Transverse colon (tissue), 4 donors: ENCODE measurements at places on chromosomes 2 and 18. TPM values are rescaled to one million over a fixed set of nuclear protein-coding genes. Genes with fewer than 3 reads are reported as not detected.

DNA sequence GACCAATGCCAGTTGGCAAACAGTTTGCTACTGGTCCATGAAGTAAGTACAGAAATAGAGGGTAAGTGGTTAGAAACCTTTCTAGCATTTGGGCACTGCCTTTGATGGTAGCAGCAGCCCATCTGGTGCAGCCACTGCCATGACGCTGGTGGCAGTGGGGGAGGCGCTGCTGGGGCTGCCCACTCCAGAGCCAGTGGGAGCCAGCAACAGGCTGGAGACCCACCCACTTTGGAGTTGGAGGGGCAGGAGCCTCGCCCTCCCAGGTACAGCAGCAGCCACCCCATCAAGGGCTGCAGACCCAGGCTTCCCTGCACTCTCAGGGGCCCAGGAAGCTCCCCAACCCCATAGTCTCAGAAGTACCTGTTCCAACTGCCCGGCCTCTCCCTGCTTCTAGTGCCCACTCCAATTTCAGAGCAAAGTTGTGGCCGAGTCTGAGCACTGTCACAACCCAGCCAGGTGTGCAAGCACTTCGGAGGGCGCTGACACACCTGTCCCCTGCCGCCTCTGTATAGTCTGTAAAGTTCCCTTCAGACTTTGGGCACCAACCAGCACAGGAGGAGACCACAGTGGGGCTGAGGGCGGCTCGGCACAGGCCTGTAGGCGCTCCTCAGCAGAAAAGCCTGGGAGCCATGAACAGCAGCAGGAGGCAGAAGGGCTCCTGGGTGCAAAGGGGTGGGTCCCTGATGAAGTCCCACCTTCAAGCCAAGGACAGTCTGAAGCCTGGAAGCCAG lies 125.6 kb upstream of the CCDC150 start:
- no peaks in the 10 kb centered on the region for H3K27me3 ChIP-seq
- H3K27ac ChIP-seq: no peak overlapping the region
- no peaks in the 10 kb centered on the region for H3K4me1 ChIP-seq
- no peak overlapping the region for H3K4me3 ChIP-seq

GRCh38 chr2:100581277-100581612 lies 18.5 kb downstream of the PDCL3 start:
- no peaks in the 10 kb centered on the region for H3K4me1 ChIP-seq
- H3K27ac ChIP-seq: peak overlapping the region; percentile 68
- no peak for DNase-seq
- H3K27me3 ChIP-seq: no peaks in the 10 kb centered on the region
- no peak overlapping the region for H3K4me3 ChIP-seq
- no peaks in the 10 kb centered on the region for H3K36me3 ChIP-seq

DNA sequence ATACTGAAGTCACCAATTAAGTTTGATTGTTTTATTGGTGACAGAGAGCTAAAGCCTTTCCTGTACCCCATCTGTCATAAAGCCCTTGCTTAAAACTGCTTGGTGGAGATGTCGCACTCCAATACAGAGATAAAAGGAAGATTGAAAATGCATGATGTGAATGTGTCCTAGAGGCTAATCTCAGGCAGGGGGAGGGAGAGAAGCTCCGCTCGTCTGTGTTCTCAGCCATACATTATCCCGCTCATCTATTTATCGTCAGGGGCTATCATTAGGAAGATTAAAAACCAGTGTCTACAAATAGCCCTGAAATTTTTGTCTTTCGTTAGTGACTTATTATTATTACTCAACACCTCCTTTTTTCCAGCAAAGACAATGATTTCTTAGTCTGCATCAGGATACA lies 110.3 kb downstream of the CMPK2 start:
- no peak overlapping the region for H3K27ac ChIP-seq
- no peaks in the 10 kb centered on the region for H3K36me3 ChIP-seq
- H3K4me3 ChIP-seq: no peak overlapping the region
- no peaks in the 10 kb centered on the region for H3K4me1 ChIP-seq
- no peak for DNase-seq

- peaks cover 23% of the 10 kb centered on the region for H3K4me1 ChIP-seq
- no peak for DNase-seq
Observed at GRCh38 chr18:36675542-36675941, 153.3 kb downstream of the TPGS2 start.

GRCh38 chr2:114113518-114113917 lies 223.6 kb downstream of the ACTR3 start:
- H3K4me1 ChIP-seq: no peaks in the 10 kb centered on the region
- H3K27me3 ChIP-seq: no peaks in the 10 kb centered on the region
- no peak overlapping the region for H3K27ac ChIP-seq
- H3K4me3 ChIP-seq: no peak overlapping the region
- DNase-seq: no peak

DNA sequence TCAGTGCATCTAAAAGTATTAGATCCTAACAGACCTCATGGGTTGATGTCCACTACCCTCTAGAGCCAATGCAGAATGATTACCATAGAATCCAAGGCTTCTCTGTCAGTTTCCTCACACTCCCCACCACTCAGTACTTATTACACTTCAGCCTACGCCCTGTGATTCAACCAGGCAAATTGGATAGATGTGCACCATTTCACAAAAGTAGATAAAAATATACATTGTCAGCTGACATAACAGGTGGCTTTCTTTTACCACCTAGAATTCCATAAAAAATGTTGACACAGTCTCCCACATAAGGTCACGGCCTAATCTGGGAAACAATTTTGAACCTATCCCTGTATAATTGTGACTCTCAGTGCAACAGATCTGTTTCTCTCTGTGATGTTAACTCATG lies 144.9 kb downstream of the CERS6 start:
- H3K27ac ChIP-seq: no peak overlapping the region
- H3K4me1 ChIP-seq: peaks cover 12% of the 10 kb centered on the region
- H3K36me3 ChIP-seq: no peaks in the 10 kb centered on the region
- H3K4me3 ChIP-seq: no peak overlapping the region
- DNase-seq: no peak

DNA sequence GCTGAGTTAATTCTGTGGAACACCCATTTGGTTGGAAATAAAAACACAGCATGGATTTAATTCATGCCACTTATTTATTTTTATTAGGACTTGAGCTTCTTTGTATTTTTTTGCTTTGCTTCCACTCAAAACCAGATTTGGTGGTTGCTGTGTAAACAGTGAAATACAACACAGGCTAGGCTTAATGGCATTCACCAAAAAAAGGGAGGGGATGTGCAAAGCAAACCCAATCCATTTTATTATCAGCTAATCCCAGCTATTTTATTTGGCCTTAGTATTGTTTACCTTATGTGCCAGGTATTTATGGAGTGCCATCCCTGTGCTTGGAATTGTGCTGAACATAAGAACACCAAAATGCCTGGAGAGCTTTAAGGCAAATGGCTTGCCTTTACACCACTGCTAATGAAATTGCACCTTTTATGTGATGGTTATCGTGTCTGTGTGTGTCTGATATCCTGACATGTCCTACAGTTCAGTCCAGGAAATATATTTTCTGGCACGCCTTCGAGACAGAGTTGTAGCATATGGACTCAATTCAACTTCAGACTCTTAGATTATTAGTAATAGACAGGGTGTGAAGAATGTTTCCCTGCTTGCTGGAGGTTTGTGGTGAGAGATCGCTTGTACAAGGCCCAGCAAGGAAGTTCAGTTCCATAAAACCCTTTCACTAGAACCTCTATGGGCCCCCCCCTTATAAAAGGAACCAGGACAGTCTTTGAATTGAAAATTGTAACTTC lies 99.6 kb downstream of the PRPF40A start:
- no peak for DNase-seq
- H3K4me1 ChIP-seq: no peaks in the 10 kb centered on the region
- H3K27me3 ChIP-seq: no peaks in the 10 kb centered on the region
- no peaks in the 10 kb centered on the region for H3K36me3 ChIP-seq
- H3K4me3 ChIP-seq: no peak overlapping the region

DNA sequence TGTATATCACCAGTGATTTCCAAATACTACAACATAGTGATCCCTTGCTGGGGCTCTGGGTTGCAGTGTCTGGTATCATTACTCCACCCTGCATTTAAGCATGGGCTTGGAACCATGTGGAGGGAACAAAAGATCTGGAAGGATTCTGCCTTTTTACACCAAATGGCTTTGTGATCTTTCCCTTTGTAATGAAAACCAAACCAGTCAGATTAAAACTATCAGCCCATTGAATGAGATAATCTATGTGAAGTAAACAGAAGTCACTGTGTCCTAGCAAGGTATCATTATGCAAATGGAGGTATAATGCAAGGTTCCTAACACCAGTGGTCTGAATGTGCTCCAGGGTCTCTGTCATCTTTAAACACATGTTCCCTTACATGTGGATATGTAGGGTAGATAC lies 474.7 kb upstream of the TNP1 start:
- no peak overlapping the region for H3K27ac ChIP-seq
- no peak for DNase-seq
- H3K4me3 ChIP-seq: no peak overlapping the region
- H3K4me1 ChIP-seq: no peaks in the 10 kb centered on the region
- no peaks in the 10 kb centered on the region for H3K27me3 ChIP-seq

- no peak overlapping the region for H3K4me3 ChIP-seq
- H3K4me1 ChIP-seq: peaks cover 10% of the 10 kb centered on the region
- H3K27ac ChIP-seq: peak overlapping the region; percentile 80
- H3K27me3 ChIP-seq: no peaks in the 10 kb centered on the region
Observed at GRCh38 chr18:3541549-3542386, 91.8 kb downstream of the TGIF1 start.

- H3K4me1 ChIP-seq: no peaks in the 10 kb centered on the region
- peaks cover 7% of the 10 kb centered on the region for H3K36me3 ChIP-seq
- H3K4me3 ChIP-seq: no peak overlapping the region
- H3K27ac ChIP-seq: no peak overlapping the region
- no peak for DNase-seq
Observed at GRCh38 chr2:216477283-216478035, 21.2 kb upstream of the RPL37A start.

GRCh38 chr2:160583146-160583535 lies 89.5 kb upstream of the RBMS1 start:
- DNase-seq: no peak
- H3K36me3 ChIP-seq: no peaks in the 10 kb centered on the region
- H3K27ac ChIP-seq: peak overlapping the region; percentile 62
- peaks cover 7% of the 10 kb centered on the region for H3K4me1 ChIP-seq
- H3K27me3 ChIP-seq: no peaks in the 10 kb centered on the region
- H3K4me3 ChIP-seq: no peak overlapping the region

DNA sequence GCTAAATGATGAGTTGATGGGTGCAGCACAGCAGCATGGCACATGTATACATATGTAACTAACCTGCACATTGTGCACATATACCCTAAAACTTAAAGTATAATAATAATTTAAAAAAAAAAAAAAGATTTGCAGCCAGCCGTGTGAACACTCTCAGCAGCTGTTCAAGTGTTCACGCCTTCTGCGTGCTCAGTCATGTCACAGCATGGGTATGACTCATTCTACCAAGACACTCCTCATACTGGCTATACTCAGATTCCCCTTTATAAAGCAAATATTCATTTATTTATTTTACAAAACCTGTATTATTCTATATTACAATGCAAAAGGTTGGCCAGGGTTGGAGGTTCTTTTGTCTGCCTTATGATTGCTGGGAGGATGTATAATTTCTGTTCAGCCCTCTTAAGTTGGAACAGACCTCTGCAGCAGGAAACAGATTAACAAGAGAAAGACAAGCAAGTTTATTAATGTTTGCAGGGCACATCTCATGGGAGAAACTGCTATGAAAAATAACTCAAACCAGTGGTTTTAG lies 1230.6 kb upstream of the CHAC2 start:
- H3K4me3 ChIP-seq: no peak overlapping the region
- no peak for DNase-seq

- H3K27me3 ChIP-seq: no peaks in the 10 kb centered on the region
- no peaks in the 10 kb centered on the region for H3K4me1 ChIP-seq
- H3K27ac ChIP-seq: no peak overlapping the region
- H3K4me3 ChIP-seq: no peak overlapping the region
- H3K36me3 ChIP-seq: no peaks in the 10 kb centered on the region
- DNase-seq: no peak
Observed at GRCh38 chr2:219967247-219968245, 340.1 kb downstream of the SLC4A3 start.

GRCh38 chr2:169178804-169179390 lies 109.5 kb downstream of the DHRS9 start:
- no peak overlapping the region for H3K4me3 ChIP-seq
- H3K27ac ChIP-seq: no peak overlapping the region
- no peaks in the 10 kb centered on the region for H3K36me3 ChIP-seq
- no peaks in the 10 kb centered on the region for H3K27me3 ChIP-seq
- DNase-seq: no peak
- no peaks in the 10 kb centered on the region for H3K4me1 ChIP-seq

DNA sequence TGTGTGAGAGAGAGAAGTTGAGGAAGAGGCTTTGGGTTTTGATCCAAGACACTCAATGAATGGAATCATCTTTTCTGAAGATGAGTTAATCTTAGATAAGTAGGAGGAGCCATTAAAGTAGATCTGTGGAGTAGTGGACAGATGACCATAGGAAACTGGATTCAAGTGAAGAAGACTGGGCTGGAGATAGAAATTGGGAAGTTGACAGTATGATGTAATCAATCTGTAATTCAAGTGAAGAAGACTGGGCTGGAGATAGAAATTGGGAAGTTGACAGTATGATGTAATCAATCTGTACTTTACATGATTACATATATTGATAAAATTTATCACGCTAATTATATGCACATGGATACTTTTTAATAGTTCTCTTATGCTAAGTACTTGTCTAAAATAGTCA lies 92.8 kb downstream of the PHLPP1 start:
- DNase-seq: no peak
- H3K4me3 ChIP-seq: no peak overlapping the region
- H3K27ac ChIP-seq: no peak overlapping the region
- peaks cover 8% of the 10 kb centered on the region for H3K4me1 ChIP-seq
- H3K36me3 ChIP-seq: no peaks in the 10 kb centered on the region

GRCh38 chr2:199409759-199410529 lies 47.8 kb downstream of the SATB2 start:
- no peaks in the 10 kb centered on the region for H3K27me3 ChIP-seq
- H3K36me3 ChIP-seq: no peaks in the 10 kb centered on the region

GRCh38 chr2:219664944-219665343 lies 37.5 kb downstream of the SLC4A3 start:
- H3K36me3 ChIP-seq: no peaks in the 10 kb centered on the region
- H3K27ac ChIP-seq: no peak overlapping the region
- no peaks in the 10 kb centered on the region for H3K27me3 ChIP-seq
- no peaks in the 10 kb centered on the region for H3K4me1 ChIP-seq
- H3K4me3 ChIP-seq: no peak overlapping the region
- DNase-seq: no peak

GRCh38 chr2:67268797-67269196 lies 128.3 kb upstream of the ETAA1 start:
- no peaks in the 10 kb centered on the region for H3K4me1 ChIP-seq
- no peaks in the 10 kb centered on the region for H3K36me3 ChIP-seq
- DNase-seq: no peak
- H3K27ac ChIP-seq: no peak overlapping the region
- H3K27me3 ChIP-seq: no peaks in the 10 kb centered on the region

GRCh38 chr18:42527766-42528165 lies 572.7 kb downstream of the PIK3C3 start:
- no peak overlapping the region for H3K4me3 ChIP-seq
- DNase-seq: no peak
- H3K27me3 ChIP-seq: no peaks in the 10 kb centered on the region
- no peak overlapping the region for H3K27ac ChIP-seq

Gene LYPD6B
- total RNA-seq: not detected

Gene POTEC
- not detected for total RNA-seq

Gene DPP4
- total RNA-seq: 7.1 TPM

Gene IFIH1
- total RNA-seq: 133 TPM

Gene MAP4K3
- 42.6 TPM for total RNA-seq

Gene RESP18
- not detected for total RNA-seq

Gene VSNL1
- total RNA-seq: 1.1 TPM
